ENCODE measurements at places on chromosomes 16 and 17. TPM values are rescaled to one million over a fixed set of nuclear protein-coding genes. Genes with fewer than 3 reads are reported as not detected.
A peak's percentile ranks its signal among the peaks of the same experiment; 100 is the strongest.

GRCh38 chr17:80260069-80260535 lies 550 bp upstream of the RNF213 start:
- peak; percentile 82 for DNase-seq
- H3K4me3 ChIP-seq = peak overlapping the region; percentile 85
- no peaks in the 10 kb centered on the region for H3K27me3 ChIP-seq
- peaks cover 59% of the 10 kb centered on the region for H3K4me1 ChIP-seq
- H3K27ac ChIP-seq = peak overlapping the region; percentile 97

ABCA8 gene
- total RNA-seq = not detected

GNG13 gene
- not detected for total RNA-seq

ADAMTS18 gene
- not detected for total RNA-seq

SMIM5 gene
- not detected for total RNA-seq

All from activated CD4-positive, alpha-beta memory T cell treated with anti-CD3 and anti-CD28 coated beads for 36 hours (primary cell).